Activated T-helper 1 cell treated with Interleukin-2 at 50 U/mL for 16 hours (primary cell): ENCODE measurements at places on chromosomes 11 and 22.

GRCh38 chr11:16611926-16612565 lies 126.4 kb upstream of the C11orf58 start:
- DNase-seq: no peak

GRCh38 chr11:100232006-100232405 lies 455.1 kb upstream of the ARHGAP42 start:
- no peak for DNase-seq

DNA sequence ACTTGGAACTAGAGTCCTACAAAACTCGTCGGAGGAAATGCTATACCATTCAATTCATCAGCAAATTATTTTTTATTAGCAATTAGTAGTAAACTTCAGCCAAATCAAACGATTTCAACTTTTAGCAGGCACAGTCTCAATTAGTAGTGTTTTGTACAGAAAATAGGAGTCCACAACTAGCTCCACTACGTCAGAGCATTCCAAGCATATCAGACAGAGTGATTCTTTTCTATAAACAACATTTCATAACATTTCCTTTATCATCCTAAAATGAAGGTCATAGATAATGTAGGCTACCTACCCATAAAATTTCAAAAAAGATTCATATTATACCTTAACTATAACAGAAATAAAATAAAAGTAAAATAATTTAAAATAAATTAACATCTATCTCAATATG lies 169.9 kb downstream of the KIF18A start:
- DNase-seq: no peak

DNA sequence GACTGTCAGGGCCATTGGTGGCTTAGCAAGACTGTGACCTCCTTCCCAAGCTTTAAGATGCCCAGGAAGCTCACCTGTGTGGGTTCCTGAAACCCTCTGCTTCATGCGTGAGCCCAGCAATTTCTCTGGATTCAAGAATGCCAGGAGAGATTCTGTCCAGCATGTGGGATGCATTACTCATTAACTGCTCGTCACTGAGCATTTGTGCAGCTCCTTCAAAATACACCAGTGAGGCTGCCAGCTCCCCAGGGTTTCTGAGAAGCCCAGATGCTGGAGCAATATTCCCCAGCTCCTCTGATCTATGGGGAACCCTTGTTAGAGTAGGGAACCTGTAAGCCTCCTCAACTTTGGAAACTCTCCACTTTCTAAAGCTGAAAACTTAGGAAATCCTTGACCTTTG lies 126.5 kb downstream of the CHST1 start:
- no peak for DNase-seq
